ENCODE measurements at places on chromosomes 7 and 10.

- DNase-seq: no peak
Measured at GRCh38 chr10:1847361-1847760, 110.0 kb upstream of the ADARB2 start.

DNA sequence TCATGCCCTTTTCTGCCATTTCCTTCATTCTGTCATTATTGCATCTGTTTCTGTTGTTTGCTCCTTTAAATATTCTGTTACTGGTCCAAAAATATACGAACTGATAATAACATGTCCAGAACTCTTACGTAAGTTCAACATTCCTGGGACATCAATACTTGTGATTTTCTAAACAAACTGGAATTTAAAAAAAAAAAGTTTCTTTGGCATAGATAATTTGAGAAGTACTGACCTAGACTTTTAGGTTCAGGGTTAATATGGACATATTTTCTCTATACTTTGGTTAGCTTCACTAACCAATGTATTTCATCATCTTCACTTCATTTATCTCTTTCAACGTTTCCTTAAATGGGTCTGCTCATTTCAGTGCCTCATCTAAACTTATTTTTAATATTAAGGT, 147.3 kb downstream of the JMJD1C start:
- DNase-seq: no peak

- no peak for DNase-seq
Measured at GRCh38 chr7:143487566-143487965, 9.9 kb downstream of the TAS2R41 start.

GRCh38 chr10:60405172-60405571, 15.5 kb upstream of the ANK3 start:
- DNase-seq: no peak

- DNase-seq: no peak
Measured at GRCh38 chr7:47104206-47104549, 477.7 kb downstream of the TNS3 start.

DNA sequence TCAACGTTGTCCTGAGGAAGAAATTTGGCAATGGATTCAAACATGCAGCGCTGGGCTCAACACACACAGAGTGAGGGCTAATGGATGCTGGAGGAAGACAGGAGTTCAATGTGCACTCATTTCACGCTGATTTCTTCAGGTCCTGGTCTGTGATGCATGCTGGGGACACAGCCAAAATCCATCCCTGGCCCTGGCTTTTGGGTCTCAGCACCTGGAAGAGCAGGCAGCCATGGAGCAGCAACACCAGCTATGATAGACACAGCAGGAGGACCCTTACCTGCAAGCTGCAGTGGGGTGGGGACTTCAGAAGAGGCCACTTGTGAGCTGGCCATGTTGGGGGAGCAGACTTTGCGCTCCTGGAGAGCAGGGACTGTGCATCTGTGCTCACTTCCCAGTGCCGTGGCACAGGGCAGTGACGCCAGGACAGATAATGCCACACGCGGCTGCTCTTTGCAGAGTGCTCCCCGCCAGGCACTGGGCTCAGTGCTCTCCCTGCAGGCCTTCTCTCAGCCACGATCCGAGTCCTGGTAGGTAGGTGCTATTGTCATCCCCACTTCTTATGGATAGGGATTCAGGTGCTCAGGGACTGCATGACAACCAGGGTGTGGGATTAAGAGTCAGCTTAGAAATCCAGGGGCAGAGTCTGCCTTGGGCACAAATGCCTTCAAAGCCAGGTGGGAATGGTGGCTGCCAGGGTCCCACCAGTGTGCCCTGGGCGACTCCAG, 138.8 kb upstream of the UNC5B start:
- no peak for DNase-seq

DNA sequence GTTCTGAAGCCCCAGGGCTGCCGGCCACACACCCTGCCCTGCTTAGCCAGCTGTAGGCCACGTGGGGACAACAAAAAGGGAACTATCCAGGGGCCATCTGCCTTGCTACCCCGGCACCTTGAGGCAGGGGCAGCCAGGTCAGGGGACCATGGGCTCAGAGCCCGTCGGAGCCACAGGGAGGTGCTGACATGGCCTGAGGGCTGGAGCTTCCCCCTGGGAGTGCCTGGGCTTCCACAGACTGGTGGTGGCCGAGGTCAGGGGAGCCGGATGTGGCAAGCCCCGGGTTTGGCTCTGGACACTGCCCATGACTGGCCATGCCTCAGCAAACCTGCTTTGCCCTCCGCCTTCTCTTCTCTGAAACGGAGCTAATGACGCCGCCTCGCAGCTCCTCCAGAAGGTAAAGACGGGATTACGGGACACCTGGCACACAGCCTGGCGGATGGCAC, 178.5 kb downstream of the EBF3 start:
- no peak for DNase-seq

- DNase-seq: no peak
Measured at GRCh38 chr7:2734084-2734686, 46.2 kb downstream of the AMZ1 start.

- DNase-seq: peak; percentile 81
Measured at GRCh38 chr7:69429911-69430383, 168.3 kb upstream of the AUTS2 start.

DNA sequence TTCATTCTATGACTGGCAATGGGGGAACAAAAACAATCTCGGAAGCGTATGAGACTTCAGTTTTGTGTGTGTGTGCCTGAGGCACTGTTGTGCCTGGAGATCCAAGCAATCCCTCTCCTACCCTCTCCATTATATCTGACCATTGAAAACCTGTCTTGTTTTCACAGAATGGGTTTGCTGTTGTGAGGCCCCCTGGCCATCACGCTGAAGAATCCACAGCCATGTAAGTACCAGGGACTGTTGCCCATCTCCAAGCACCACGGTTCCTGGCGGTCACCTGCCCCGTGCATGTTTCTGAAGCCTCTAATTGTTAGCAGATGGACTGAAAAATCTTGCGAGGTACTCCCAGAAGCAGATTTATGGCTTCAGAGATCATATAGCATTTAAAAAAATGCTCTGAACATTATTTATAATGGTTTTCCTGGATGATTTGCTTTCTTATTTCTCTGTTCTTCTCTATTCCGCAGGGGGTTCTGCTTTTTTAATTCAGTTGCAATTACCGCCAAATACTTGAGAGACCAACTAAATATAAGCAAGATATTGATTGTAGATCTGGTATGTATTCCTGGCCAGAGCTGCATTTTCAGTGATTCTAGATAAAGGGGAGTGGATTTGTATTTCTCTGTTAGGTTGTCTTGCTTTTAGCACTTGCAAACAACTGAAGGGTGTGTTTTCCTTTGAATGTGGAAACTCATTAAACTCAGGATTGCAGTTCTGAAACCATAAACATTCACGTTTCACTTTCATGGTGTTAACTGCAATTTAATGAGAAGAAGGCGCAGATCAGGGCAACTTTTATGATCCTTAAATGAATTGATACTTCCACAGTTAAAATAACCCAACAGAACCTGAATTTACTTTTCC, 288.2 kb downstream of the TWIST1 start:
- no peak for DNase-seq

DNA sequence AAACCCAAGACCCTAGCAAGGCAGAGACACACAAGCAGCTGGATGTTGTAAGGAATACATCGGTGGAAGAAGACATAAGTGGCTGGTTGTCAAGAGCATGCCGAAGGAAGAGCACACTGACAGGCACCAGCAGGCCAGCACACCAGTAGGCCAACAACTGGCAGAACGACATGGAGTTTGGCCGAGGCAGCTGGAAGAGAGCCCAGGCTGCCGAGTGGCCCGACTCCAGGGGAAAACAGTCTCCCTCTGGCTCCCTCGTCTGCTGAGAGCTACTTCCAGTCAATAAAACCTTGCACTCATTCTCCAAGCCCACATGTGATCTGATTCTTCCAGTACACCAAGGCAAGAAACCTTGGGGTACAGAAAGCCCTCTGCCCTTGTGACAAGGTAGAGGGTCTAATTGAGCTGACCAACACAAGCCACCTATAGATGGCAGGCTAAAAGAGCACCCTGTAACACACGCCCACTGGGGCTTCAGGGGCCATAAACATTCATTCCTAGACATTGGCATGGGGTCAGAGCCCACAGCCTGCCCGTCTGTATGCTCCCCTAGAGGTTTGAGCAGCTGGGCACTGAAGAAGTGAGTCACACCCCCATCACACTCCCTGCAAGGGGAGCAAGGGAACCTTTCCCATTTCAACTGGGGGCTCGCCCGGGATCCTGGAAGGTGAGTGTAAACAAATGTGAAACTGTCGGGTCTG, 14.7 kb upstream of the TNS3 start:
- DNase-seq: no peak

- no peak for DNase-seq
Measured at GRCh38 chr10:71042216-71042615, 153.9 kb upstream of the PCBD1 start.

GRCh38 chr7:135877805-135878204, 99.4 kb downstream of the MTPN start:
- DNase-seq: no peak

- no peak for DNase-seq
Measured at GRCh38 chr10:12854988-12855387, 146.5 kb downstream of the CCDC3 start.

DNA sequence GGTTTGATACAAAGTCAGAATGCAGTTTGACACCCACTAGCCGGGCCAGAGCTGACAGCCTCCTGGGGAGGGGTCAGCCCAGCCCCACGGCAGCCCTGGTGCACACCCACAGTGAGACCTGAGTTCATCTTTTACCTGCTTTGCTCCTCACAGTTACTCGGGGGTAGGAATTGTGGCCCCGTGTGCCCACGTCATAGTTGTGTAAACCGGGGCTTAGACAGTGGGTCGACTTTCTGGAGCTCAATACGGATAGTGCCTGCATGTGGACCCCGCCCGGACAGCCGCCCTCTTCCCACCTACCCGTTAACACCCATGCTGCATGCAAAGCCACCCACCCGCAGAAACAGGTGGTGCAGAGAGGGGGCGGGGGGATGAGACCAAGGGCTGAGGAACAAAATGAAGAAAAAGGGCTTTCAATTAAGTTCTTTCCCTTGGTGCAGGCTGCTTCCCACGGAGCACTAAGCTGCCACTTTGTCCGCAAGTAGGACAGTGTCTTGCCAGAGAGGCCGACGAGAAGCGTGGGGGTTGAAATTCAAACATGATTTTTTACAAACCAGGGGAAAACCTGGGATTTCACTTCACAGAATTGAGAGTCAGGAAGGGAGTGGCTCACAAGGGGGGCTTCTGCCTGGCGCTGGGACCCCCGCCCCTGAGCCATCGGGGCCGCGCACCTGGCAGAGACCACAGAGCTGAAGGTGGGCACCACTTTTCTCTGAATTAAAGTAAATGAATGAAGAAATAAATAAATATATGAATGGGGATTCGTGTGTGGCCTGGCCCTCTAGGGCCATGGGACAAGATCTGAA, 24.6 kb upstream of the FOXL3 start:
- DNase-seq: no peak

DNA sequence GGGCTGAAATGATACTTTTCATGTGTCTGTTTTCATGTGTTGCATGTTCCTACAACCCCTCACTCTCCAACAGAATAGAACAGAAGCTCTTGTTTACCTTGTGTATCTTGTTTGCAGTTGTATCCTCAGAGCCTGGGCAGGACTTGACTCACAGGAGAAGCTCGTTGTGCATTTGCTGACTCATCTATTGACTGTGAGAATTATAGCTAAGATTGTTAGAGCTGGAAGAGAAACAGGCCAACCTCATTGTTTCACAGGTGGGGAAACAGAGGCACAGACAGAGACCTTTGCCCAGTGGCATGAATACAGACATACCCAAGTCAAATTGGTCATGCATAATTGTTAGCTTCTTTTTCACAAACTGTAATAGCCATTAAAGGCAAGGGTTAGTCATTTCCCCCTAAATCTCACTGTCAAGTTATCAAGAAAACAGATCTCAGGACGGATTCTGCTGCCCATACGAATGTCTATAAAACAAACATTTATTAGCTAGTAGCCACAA, 4.6 kb upstream of the TSPAN15 start:
- no peak for DNase-seq

DNA sequence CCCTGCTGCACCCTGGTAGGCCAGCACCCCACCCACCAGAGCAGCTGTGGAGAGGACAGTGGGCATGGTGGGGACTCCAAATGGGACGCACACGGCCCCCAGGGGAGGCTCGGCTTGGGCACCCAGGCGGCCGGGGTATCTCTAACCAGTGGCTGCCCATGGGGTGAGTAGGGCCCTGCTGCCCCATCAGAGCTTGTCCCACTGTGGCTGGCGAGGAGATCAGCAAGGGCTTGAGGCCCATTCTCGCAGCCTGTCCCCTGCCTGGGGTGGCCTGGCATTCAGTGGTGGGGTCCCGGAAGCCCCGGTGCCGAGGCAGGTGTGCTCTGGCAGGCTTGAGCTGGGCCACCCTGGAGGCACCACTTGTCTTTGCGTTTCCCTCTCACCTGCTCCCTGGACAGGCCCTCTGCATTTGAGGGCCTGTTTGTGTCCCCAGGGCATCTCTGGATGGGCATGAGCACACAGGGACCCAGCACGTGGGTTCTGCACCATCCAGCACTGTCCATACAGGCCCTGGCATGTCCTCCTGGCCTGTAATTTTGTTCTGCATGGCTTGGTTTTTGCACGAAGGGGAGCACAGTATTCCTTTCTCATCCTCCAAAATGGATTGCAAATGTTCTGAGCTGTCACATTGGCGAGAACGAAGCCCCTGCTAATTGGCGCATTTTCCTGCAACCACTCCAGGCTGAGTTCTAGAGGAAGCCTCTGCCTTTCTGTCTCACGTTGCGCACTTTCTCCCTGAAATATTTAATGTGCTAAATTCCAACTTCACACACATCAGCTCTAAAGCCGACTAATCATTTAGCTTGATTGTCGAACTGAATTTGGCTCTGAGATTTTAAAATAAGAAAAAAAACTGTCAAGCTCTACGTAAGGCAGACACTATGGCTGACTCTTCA, 27.2 kb downstream of the PWWP2B start:
- no peak for DNase-seq

DNA sequence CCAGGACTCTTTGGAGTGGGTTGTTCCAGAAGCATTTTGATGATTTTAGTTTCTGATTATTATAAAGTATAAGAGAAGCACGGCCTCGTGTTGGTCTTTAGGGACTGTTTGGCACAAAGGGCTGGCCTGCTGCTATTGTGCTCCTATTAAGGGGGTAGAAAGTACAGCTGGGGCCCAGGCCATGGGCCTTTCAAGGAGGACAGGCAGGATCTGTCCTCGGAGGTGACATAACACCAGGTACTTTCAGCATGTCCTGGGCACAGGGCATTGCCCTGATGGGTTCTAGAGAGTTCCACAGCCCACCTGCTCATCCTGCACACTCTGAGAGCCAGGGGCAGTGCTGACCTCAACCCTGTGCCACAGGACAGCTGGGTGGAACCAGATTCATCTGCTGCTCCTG, 24.9 kb downstream of the STRA8 start:
- no peak for DNase-seq

Data from forelimb muscle (tissue), 1 donor.